ENCODE measurements at places on chromosomes 4 and X. TPM values are rescaled to one million over a fixed set of nuclear protein-coding genes. Genes with fewer than 3 reads are reported as not detected.
A peak's percentile ranks its signal among the peaks of the same experiment; 100 is the strongest.

GRCh38 chr4:63558709-63559108 is 850.5 kb downstream of the TECRL start:
- H3K27me3 ChIP-seq: no peaks in the 10 kb centered on the region
- no peak overlapping the region for H3K27ac ChIP-seq
- no peak for DNase-seq
- H3K4me3 ChIP-seq: no peak overlapping the region
- no peaks in the 10 kb centered on the region for H3K4me1 ChIP-seq
- no peaks in the 10 kb centered on the region for H3K36me3 ChIP-seq

- H3K36me3 ChIP-seq: no peaks in the 10 kb centered on the region
- H3K4me3 ChIP-seq: no peak overlapping the region
- H3K27me3 ChIP-seq: peaks cover 2% of the 10 kb centered on the region
- H3K27ac ChIP-seq: no peak overlapping the region
Observed at GRCh38 chrX:124250835-124251437, 81.5 kb upstream of the TEX13D start.

GRCh38 chrX:34288782-34289181 is 156.7 kb upstream of the FAM47A start:
- H3K4me1 ChIP-seq: no peaks in the 10 kb centered on the region
- no peak overlapping the region for H3K27ac ChIP-seq
- DNase-seq: no peak
- H3K4me3 ChIP-seq: no peak overlapping the region

GRCh38 chrX:21666679-21667078 is 8.5 kb upstream of the KLHL34 start:
- H3K4me3 ChIP-seq: no peak overlapping the region
- H3K27me3 ChIP-seq: no peaks in the 10 kb centered on the region
- H3K36me3 ChIP-seq: no peaks in the 10 kb centered on the region
- DNase-seq: no peak

GRCh38 chr4:169210504-169211118 is 60.1 kb downstream of the SH3RF1 start:
- no peak overlapping the region for H3K27ac ChIP-seq
- no peaks in the 10 kb centered on the region for H3K27me3 ChIP-seq
- H3K36me3 ChIP-seq: no peaks in the 10 kb centered on the region
- no peak for DNase-seq

DNA sequence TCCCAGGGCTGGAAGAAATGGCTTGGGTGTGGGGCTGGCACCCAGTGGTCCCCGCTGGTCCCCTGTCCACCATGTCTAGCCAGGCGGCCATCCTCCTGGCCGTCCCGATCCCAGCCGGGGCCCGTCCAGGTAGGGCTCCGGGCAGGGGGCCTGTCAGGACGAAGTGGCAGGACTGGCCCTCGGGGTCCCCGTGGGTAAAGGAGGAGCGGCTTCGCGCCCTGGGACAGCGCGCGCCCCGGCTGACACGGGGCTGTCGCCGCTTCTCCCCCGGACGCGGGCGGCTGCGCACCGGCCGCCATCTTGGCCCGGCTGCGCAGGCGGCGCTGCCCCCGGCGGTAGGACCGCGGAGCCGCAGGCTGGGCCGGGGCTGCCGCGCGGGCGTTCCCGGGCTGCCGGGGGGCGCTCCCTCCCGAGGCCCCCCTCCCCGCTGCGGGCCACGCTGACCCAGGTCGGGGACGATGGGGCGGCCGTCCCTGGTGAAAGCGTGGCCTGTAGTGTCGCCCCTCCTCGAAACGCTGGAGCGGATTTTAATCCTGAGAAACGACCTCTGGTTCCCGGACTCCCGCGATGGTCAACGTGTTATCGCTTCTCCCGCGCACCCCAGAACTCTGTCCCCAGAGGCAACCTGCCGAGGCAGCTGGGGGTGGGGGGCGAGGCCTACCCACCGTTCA is 60.4 kb upstream of the BCOR start:
- peaks cover 39% of the 10 kb centered on the region for H3K27me3 ChIP-seq
- no peaks in the 10 kb centered on the region for H3K36me3 ChIP-seq
- DNase-seq: no peak
- H3K4me3 ChIP-seq: peak overlapping the region; percentile 46

GRCh38 chr4:78651250-78651860 is 99.8 kb downstream of the ANXA3 start:
- H3K4me3 ChIP-seq: no peak overlapping the region
- peaks cover 7% of the 10 kb centered on the region for H3K4me1 ChIP-seq
- no peaks in the 10 kb centered on the region for H3K36me3 ChIP-seq
- no peak for DNase-seq

- no peak overlapping the region for H3K27ac ChIP-seq
- no peak overlapping the region for H3K4me3 ChIP-seq
- no peak for DNase-seq
- no peaks in the 10 kb centered on the region for H3K36me3 ChIP-seq
- no peaks in the 10 kb centered on the region for H3K4me1 ChIP-seq
Observed at GRCh38 chr4:111776561-111776960, 368.7 kb upstream of the FAM241A start.

DNA sequence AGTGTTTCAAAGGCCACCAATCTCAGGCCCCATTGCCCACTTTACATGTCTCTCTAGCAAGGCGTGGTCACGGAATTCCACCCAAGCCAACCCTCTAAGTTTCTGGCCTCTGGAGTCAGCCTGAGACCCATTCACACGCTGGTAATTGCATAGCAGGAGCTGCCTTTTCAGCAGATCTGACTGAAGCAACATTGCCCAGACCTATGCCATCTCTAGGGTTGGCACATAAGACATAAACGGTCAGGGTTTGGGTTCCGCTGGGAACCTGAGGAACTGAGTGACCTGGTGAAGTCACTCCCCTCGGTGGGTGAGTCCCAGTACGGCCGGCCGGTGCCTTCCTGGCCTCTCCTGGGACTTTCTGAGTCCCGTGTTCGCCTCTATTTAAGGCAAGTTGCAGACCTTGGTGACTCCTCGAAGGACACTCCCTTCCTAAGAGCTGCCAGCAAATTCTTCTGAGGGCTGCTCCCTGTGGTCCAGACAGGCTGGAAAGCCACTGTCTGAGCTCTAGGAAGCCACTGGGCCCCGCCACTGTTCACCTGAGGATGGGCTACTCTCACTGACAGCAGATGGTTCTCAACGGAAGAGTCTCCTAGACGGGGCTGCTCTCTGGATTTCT is 15.9 kb downstream of the CTAG1A start:
- H3K27ac ChIP-seq: no peak overlapping the region
- no peak for DNase-seq
- no peaks in the 10 kb centered on the region for H3K27me3 ChIP-seq

GRCh38 chr4:177371461-177371860 is 61.8 kb downstream of the NEIL3 start:
- H3K4me1 ChIP-seq: no peaks in the 10 kb centered on the region
- H3K36me3 ChIP-seq: no peaks in the 10 kb centered on the region
- H3K27me3 ChIP-seq: no peaks in the 10 kb centered on the region

DNA sequence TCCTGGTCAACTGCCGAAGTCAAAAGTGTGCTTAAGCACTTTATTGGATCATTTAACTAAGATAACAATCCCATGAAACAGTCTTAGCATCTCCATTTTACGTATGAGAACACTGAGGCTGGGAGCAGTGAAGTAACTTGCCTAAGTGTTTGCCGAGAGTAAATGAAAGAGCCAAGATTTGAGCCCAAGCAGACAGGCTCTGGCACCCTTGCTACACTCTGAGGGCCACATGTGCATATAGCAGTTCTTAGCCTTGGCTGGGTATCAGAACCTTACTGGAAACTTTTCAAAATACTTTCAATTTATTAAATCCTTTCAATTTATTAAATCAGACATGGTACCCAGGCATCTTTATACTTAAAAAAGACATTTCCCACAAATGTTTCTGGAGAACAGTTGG is 225.9 kb downstream of the NR3C2 start:
- H3K27ac ChIP-seq: no peak overlapping the region
- no peak overlapping the region for H3K4me3 ChIP-seq
- no peak for DNase-seq
- H3K27me3 ChIP-seq: no peaks in the 10 kb centered on the region
- H3K36me3 ChIP-seq: no peaks in the 10 kb centered on the region
- peaks cover 6% of the 10 kb centered on the region for H3K4me1 ChIP-seq

DNA sequence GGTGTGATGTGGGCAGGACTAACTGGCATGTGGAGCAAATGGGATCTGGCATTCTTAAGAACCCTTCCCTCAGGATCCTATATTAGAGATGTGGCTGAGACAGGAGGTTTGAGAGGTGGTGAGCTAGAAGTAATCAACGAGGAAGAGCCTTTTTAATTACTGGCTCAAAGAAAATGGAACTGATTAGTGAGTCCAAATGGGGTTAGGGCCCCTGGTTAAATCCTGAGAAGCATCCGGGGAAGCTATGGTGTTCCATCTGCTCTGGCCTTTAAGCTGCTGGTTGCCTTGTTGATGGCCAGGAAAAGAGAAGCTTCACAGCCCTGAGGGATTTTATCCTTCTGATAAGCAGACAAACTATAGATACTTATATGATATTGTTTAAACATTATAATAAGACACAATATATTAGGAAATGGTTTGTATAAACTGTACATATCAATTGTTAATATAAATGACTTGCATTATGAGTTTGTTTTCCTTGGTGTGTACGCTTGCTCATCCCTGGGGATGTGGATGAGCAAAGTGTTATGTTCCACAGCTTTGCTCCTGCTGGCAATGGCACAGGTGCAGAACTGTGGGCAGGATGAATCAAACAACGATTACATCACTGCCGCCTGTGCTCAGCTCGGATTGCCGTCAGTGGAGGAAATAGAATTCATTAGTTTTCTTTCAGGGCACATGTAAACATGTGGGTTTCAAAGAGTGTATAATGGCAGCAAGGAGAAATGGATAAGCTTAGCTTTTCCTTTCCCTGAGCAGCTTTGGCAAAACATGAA is 328.6 kb upstream of the ARX start:
- H3K4me1 ChIP-seq: no peaks in the 10 kb centered on the region
- DNase-seq: no peak
- H3K4me3 ChIP-seq: no peak overlapping the region
- H3K36me3 ChIP-seq: no peaks in the 10 kb centered on the region
- H3K27me3 ChIP-seq: peaks cover 3% of the 10 kb centered on the region

The ACTRT1 gene
- not detected for total RNA-seq

The NLRP2B gene
- 0.10 TPM for total RNA-seq

The SORBS2 gene
- 71.4 TPM for total RNA-seq

The GABRG1 gene
- total RNA-seq: 26.6 TPM

The CPZ gene
- 34.4 TPM for total RNA-seq
